ENCODE measurements at places on chromosomes 3 and 15. TPM values are rescaled to one million over a fixed set of nuclear protein-coding genes. Genes with fewer than 3 reads are reported as not detected.

SLCO2A1 gene
- 3.0 TPM for total RNA-seq

GRCh38 chr3:122324871-122325323, at the start of gene CSTA:
Gene CSTA, plus strand, starts transcription at chr3:122325248. Its CDS starts 45 bp downstream, at chr3:122325293.
- no peak for DNase-seq

GRCh38 chr3:147354623-147355022, 51.7 kb downstream of the ZIC4 start:
- no peak for DNase-seq

DNA sequence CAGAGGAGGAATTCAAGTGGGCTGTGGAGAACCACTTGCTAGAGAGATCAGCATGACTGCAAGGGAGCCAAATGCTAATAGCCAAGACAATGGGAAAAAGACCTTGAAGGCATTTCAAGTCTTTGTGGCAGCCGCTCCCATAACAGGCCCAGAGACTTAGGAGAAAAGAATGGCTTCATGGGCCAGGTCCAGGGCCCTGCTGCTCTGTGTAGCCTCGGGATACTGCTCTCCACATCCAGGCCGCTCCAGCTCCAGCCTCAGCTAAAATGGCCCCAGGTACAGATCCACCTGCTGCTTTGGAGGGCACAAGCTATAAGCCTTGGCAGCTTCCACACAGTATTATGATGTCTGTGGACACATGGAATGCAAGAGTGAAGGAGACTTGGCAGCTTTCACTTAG, 157.7 kb downstream of the NECTIN3 start:
- no peak for DNase-seq

DNA sequence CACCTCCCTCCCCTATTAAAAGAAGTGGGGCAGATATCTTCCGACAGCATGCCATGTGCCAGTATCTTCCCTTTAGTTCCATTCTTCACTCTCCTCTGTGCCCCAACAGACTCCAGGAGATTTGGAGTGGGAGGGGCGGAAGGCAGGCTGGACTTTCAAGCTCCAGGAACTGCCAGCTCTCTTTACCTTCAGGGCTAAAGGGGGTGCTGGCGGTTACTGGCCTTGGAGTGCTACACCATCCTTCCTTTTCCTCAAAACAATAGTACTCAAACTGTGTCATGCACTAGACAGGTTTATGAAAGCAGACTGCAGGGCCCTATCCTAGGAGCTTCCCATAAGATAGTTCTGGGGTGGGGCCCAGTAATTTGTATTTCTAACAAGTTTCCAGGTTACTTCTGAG, 6.0 kb downstream of the LINS1 start:
- DNase-seq = no peak
